Activated naive CD8-positive, alpha-beta T cell treated with anti-CD3 and anti-CD28 coated beads, Interleukin-2, amount 10 ng/mL, durations not matched to agents 7 days and 5 days (primary cell): ENCODE measurements at places on chromosomes 16 and 17. TPM values are rescaled to one million over a fixed set of nuclear protein-coding genes. Genes with fewer than 3 reads are reported as not detected.

GRCh38 chr16:8760021-8760420, 37.4 kb downstream of the TMEM186 start:
- DNase-seq, result no peak
- no peaks in the 10 kb centered on the region for H3K27me3 ChIP-seq
- no peak overlapping the region for H3K4me3 ChIP-seq
- H3K4me1 ChIP-seq, result no peaks in the 10 kb centered on the region
- H3K27ac ChIP-seq, result no peak overlapping the region

DNA sequence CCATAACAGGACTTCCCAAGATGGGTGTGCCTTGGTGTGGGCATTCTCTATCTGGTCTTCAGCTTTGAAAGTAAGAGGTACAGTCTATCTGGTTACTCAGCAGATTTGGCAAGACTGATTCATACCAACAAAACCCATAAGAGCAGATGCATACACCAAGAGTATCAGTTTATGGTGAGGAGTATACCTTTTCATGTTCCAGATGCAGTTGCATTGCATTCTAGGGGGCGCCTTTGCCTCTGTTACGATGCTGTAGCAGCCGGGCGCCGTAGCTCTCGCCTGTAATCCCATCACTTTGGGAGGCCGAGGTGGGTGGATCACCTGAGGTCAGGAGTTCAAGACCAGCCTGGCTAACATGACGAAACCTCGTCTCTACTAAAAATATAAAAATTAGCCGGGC, 31.1 kb upstream of the CARMIL2 start:
- no peak overlapping the region for H3K27ac ChIP-seq
- no peak for DNase-seq
- H3K27me3 ChIP-seq, result no peaks in the 10 kb centered on the region

DNA sequence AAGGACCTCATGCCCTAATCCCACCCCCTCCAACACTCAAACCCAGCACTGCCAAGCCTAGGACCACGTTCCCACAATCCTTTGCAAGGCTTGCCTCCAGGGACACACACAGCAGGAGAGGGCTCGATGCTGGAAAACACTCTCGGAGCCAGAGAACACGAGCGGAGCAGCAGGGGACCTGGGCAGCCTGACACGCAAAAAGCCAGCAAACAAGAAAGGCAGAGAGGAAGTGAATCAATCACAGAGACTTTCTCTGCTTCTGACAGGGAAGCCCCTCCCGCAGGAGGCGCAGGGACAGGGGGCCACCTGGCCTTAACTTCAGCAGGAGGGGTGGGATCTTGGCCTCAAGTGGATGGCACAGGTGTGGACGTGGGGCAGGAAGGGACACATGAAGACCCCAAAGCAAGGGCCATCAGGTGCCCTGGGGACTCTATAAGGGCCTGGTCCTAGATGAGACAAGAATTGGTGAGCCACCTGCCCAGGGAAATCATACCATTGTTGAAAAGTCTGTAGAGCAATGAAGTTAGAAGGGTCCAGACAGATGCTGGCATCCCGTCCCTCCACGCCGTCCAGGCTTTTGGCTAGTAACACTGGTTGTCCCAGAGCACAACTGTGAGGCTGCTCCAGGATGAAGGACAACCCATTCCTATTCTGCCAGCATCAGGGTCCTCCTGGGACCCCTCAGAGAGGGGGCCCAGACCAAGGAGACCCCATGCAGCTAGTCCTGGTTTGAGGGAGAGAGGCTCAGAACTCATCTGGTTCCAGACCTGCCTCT, 2.2 kb downstream of the SDK2 start:
- peak; percentile 40 for DNase-seq
- peak overlapping the region; percentile 54 for H3K27ac ChIP-seq
- peaks cover 5% of the 10 kb centered on the region for H3K36me3 ChIP-seq
- peaks cover 27% of the 10 kb centered on the region for H3K27me3 ChIP-seq

DNA sequence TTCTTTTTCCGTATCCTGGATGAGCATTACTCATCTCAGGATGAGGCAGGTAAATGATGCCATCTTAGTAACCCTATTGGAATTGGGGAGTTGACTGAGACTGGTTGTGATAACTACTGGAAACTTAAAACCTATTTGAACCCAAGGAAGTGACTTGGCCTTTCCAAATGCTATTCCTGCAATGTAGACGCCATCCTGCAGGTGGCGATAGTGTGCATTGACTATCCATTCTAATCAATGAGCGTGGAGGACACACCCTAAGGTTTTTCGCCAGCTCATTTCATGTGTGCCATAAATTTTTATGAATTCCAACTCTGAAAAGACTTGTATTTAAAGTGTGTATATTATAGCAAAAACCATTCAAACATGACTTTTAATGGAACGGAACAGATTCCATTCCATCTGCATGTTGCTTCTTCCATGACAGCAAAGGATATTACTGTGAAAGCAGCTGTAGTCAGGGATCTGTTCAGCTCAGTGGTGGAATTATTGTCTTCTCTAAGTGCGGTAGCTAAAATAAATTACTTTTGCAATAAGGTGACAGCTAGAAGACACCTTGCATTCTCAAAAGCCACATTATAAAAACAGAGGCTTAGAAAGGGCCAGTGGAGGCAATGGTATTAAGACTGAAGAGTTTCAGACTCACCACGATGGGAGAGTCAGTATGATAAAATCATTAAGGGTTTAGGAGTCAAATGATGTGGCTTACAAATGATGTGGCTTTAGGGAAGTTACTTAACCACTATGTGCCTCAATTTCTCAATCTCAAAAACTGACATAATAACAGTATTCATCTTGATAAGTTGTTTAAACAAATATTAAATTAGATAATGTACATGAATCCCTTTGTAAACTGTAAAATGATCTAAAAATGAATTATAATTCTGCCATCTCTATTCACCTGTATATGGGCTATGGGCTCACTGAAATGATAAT, 55.5 kb downstream of the SYT17 start:
- no peak overlapping the region for H3K27ac ChIP-seq
- no peaks in the 10 kb centered on the region for H3K36me3 ChIP-seq
- DNase-seq, result peak; percentile 36

DNA sequence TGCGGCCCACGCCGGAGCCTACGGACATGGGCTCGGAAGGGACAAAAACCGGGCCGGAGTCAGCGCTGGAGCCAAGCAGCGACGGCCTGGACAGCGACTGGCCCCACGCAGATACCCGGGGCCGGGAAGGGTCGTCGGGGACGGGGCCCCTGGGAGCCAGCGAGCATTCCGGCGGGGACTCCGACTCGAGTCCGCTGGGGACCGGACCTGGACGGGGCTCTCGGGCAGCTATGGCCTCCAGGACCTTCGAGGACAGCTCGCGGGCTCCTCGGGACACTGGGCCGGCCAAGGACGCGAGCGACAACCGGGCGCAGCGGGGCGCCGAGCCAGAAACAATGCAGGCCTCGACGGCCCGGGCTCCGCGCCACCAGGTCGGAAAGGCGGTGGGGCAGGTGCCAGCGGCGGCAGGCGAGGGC, 1.0 kb downstream of the MYO15B start:
- no peak overlapping the region for H3K27ac ChIP-seq
- DNase-seq, result no peak
- H3K36me3 ChIP-seq, result no peaks in the 10 kb centered on the region
- H3K4me1 ChIP-seq, result peaks cover 5% of the 10 kb centered on the region
- peak overlapping the region; percentile 64 for H3K4me3 ChIP-seq

DNA sequence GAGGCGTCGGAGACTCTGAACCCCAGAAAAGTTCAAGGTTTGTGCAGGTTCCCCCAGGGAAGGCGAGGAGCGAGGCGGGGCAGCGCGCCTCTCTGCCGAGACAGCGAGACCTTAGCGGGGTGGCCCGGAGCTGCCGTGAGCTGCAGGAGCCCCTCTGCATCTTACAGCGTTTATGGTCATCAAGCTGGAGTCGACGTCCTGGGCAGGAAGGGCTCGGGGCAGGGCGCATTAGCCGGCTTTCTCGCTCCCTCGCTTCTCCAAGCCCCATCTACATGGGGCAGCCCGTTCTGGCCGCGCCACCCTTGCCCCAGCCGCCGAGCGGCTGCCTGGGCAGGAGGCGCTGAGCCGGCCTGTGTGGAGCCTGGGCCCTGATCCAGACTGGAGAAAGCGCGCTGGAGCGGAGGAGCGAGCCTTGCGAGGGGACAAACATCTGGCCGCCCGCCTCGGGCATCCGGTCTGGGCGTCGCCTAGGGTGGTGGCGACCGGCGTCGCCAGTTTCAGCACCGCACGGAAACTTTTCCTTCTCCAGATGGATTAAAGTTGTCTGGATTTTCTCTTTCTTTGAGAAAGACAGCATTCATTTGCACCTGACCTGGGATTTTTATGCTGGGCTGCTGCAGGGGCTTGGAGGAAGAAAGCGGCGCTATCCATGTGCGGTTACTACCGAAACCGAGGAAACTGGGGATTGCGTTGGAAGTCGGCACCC, 750 bp downstream of the TMEM132E start:
- H3K4me1 ChIP-seq, result peaks cover 7% of the 10 kb centered on the region
- no peaks in the 10 kb centered on the region for H3K36me3 ChIP-seq
- peak; percentile 41 for DNase-seq
- no peak overlapping the region for H3K27ac ChIP-seq

GRCh38 chr17:82933911-82934310, 94.1 kb upstream of the ZNF750 start:
- H3K27ac ChIP-seq, result no peak overlapping the region
- DNase-seq, result peak; percentile 20
- no peak overlapping the region for H3K4me3 ChIP-seq
- no peaks in the 10 kb centered on the region for H3K4me1 ChIP-seq
- H3K27me3 ChIP-seq, result no peaks in the 10 kb centered on the region
- peaks cover 14% of the 10 kb centered on the region for H3K36me3 ChIP-seq

- no peak overlapping the region for H3K4me3 ChIP-seq
- H3K27me3 ChIP-seq, result no peaks in the 10 kb centered on the region
- no peak for DNase-seq
- H3K36me3 ChIP-seq, result no peaks in the 10 kb centered on the region
These were observed 287.2 kb upstream of the HSBP1 start for GRCh38 chr16:83520596-83520995.

DNA sequence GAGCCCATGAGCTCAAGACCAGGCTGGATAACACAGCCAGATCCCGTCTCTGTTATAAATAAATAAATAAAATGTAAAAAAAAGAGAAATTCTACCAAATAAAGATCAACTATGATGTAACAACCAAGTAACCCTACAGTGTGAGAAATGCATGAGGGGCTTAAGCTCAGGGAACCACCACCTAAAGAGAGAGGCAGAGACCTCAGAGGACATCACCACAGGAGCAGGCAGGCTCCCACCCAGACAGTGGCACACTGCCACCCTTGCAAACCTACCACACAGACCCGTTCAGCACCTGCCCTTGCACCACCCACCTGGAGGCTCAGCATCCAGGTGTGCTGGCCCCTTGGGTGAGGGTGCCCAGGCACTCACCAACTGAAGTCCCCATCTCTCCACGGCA, 45.6 kb downstream of the ANKRD11 start:
- DNase-seq, result no peak
- no peak overlapping the region for H3K4me3 ChIP-seq
- no peak overlapping the region for H3K27ac ChIP-seq

DNA sequence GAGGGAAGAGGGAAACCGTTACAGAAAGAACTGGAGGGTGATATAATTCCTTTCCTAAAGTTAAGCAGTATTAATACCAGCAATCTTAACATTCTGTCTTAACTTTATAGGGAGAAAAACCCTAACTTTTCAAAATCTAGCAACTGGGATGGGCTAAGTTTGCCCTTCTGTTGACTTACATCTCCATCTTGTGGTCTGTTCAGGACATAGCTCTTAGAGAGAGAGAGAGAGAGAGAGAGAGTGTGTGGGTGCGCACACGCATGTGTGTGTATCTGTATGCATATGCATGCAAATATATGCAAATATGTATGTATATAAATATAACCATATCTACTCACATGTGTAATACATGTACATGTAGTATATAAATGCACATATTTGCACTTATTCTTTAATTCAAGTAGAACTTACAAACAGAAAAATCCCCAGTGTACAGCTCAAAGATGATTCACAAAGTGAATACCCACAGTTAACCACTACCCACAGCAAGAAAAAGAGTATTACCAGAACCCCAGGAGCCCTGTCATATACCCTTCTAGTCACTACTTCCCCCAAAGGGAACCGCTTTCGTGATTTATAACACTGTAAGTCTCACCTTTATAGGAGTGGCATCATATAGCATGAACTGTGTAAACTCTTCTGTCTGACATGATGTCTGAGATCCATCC, 46.5 kb downstream of the STX8 start:
- DNase-seq, result no peak
- peaks cover 3% of the 10 kb centered on the region for H3K4me1 ChIP-seq
- no peak overlapping the region for H3K27ac ChIP-seq

DNA sequence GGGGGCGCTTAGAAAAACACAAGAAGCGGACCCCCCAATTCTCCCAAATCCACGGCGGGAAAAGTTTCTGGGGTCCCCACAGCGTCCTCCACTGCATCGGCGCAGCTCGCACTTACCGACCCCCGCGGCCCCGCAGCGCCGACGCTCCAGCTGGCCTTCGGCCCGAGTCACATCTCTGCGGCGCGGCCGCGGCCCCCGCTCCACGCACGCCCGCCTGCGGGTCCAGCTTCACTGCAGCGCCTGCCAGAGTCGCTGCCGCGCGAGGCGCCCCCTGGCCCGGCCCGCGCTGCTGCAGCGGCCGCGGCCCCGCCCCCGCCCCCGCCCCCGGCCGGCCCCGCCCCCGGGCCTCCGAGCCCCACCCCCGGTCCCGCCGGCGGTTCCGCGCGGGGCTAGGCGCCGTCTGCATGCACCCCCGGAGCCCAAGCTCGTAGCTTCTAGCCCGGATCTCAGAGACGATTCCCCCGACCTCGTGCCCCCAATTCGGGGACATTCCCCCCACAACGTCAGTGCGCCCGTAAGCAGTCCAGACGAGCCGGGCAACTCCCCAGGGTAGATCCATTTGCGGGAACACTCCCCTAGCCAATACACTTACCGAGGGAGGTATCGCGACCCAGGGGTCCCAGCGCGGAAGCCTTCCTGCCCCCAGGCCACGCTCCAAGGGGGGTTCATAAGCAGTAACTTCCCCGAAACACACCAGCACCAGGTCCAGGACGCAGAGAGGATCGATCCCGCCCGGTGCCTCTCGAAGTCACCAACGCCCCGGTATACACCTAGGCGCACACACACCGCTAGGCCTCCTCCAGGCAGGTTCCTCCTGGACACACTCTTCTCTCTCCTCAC, at the start of gene GPRC5B:
GPRC5B (minus strand) TSS at position 238 of the 840 bp plus-strand sequence. CDS start 12,003 bp downstream, outside the sequence.
- H3K27me3 ChIP-seq, result peaks cover 44% of the 10 kb centered on the region
- peak within 1 kb of the TSS; percentile 86 for H3K4me3 ChIP-seq
- peak within 1 kb of the TSS; percentile 46 for H3K27ac ChIP-seq
- peaks cover 16% of the 10 kb centered on the region for H3K4me1 ChIP-seq
- H3K36me3 ChIP-seq, result no peaks in the 10 kb centered on the region
- DNase-seq, result peak; percentile 67

DNA sequence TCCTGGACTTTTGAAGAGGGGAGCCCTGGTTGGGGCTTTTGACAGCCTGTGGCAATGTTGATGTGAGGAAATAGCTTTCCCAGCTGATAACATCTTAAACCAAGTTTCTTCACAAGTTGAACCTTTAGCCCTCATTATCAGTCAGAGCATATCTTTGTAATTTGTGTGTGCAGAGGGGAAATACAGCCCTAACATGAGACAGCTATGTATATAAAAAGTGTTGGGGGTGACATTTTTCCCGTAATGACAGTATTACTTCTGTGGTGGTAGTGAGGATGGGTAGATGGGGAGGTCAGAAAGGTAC, 221.1 kb downstream of the FTO start:
- H3K27ac ChIP-seq, result no peak overlapping the region
- no peak overlapping the region for H3K4me3 ChIP-seq
- peaks cover 17% of the 10 kb centered on the region for H3K4me1 ChIP-seq
- DNase-seq, result no peak
- H3K27me3 ChIP-seq, result no peaks in the 10 kb centered on the region

- H3K27ac ChIP-seq, result no peak overlapping the region
- no peaks in the 10 kb centered on the region for H3K27me3 ChIP-seq
- DNase-seq, result no peak
These were observed 9.2 kb downstream of the GRIN2A start for GRCh38 chr16:10172848-10173655.

The LGALS9B gene
- total RNA-seq, result 0.79 TPM

The MRPL28 gene
- total RNA-seq, result 64.4 TPM

The ITPRIPL2 gene
- total RNA-seq, result 1.0 TPM

The ZNF423 gene
- total RNA-seq, result 0.06 TPM
